Stimulated activated CD4-positive, alpha-beta T cell treated with anti-CD3 and anti-CD28 coated beads, Interleukin-1b, Interleukin-23, amount 100 ng/mL, for 4 hours (primary cell): ENCODE measurements at places on chromosomes 11 and 22.

DNA sequence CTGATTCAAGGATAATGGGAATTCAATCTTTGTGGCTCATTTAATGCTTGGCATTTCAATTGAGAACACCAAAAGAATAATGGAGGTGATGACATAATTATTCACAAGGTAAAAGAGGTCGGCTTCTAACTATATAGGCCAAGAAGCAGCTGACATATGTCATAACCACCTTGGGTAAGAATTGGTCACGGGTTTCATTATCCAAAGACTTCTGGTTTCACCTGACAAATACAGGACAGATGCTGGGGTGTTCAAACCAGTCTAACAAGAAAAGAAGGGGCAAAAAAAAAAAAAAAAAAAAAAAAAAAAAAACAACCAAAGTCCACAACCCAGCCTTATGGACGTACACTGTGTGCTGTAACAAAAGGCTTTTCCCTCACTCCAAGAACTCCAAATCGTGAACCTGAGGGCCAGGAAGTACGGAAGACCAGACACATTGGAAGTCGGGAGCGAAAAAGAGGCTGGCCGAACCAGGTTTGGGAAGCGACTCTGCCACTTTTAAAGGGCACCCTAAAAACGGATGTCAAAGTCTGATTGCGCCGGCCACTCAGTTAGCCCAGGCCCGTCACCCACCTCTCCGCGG lies 385 bp downstream of the HARBI1 start:
- DNase-seq = no peak

DNA sequence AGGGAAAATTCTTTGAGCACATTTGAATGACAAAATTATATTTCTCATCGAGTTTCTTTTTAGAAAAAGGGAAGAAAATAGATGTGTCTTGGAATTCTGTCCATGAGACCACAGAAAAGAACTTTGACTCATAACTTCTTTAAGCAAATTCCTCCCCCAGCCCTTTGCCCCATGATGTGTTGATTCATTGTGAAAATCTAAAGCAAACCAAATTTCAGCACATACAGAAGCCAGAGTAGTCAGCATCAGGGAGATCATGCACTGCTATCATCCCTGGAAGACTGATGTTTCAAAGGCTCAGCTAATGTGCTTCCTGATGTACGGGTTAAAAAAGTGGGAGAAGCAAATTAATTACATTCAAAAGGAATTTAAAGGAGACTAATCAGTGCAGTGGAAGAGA lies 159.7 kb downstream of the FAT3 start:
- DNase-seq = no peak

DNA sequence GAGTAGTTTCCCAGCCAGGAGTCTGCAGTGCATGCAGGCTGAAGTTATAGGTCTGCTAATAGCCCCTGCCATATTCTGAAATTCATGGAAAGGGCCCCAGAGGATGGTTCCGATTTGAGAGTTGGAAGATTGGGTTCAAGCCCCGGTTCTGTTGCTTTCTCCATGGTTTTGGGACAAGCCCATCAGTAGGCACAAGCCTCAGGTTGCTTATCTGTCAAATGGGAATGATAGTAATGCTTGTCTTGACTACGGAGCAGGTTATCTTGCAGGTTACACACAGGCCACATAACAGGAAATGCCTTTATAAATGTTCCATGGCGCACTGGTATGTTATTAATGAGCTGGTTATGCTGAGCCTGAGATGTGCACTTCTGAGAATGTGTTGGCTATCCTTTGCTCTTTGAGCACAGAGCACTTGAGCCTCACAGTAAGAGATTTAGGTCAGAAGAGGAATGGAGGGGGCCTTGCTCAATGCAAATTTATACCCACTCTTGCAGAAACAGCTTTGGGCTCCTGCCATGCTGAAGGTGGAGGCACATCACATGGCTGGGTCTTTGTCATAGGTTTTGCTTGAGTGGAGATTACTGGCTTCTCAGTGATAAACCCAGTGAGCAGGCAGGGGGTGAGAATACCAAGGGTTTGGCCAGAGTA lies 47.1 kb downstream of the ZNRF3 start:
- no peak for DNase-seq

- no peak for DNase-seq
Measured at GRCh38 chr11:120969993-120970392, 53.9 kb upstream of the TBCEL start.

- no peak for DNase-seq
Measured at GRCh38 chr22:27066856-27067255, 409.5 kb downstream of the MIAT start.

GRCh38 chr11:70547386-70547785 lies 149.1 kb downstream of the CTTN start:
- DNase-seq = no peak

DNA sequence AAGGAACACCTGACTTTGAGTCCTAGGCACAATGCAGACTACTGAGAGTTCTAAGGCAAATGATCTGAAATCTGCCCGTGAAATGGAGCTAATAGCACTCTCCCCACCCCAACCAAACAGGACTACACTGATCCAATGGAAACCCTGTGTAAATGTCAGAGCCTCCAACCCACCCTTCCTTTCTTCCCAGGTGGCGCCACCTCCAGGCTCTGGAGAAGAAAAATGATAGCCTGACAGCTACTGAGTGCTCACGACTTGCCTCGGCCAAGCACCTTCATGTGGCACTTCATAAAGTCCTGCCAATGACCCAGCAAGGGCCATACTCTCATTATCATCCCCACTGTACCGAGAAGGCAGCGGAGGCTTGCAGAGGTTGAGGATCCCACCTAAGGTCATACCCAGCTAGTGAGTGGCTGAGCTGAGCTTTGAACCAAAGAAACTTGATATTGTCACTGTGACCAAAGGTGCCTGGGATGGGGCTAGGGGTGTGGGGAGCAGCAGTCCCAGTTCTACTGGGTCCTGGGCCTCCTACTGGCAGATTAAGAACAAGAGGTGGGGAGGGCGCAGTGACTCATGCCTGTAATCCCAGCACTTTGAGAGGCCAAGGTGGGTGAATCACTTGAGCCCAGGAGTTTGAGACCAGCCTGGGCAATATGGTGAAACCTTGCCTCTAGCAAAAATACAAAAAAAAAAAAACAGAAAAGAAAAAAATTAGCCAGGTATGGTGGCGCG lies 20.5 kb downstream of the TST start:
- DNase-seq = no peak

- DNase-seq = no peak
Measured at GRCh38 chr22:47748957-47749356, 986.5 kb downstream of the TBC1D22A start.

DNA sequence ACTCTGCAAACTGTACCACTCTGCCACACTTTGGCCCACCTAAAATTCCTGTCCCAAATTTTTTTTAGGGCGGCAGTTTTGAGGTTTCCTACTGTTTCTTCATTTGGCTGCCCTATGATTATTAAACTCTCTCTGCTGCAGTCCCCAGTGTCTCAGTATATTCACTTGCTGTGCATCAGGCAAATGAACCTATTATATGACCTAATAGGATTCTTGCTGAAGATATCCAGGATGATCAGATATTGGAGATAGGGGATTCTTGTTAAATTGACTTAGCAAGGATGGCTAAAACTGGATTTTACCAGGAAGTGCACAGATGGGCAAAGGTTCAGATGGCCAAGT lies 410.8 kb upstream of the DDI1 start:
- no peak for DNase-seq

DNA sequence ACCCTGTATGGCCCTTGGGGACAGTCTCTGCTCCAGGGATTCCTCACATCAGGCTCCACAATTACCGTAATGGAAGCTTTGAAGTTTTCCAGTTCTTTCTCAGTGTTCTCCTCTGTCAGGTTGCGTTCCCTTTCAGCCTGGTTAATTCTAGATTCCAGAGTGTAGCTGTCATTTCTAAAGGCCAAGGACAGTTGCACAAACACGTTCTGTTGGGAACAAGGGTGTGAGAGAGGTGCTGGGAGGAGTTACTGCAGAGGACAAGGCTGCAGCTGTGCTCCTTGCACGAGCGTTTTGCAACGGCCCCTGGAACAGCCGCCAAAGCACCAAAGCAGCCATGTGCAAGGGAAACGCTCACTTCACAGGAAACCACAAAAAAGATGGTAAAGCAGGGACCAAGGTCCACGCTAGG lies 35.9 kb upstream of the LYVE1 start:
- no peak for DNase-seq

- no peak for DNase-seq
Measured at GRCh38 chr11:59918480-59918879, 19.8 kb upstream of the OOSP1 start.

GRCh38 chr22:46754110-46754799 lies 8.2 kb upstream of the TBC1D22A start:
- no peak for DNase-seq

DNA sequence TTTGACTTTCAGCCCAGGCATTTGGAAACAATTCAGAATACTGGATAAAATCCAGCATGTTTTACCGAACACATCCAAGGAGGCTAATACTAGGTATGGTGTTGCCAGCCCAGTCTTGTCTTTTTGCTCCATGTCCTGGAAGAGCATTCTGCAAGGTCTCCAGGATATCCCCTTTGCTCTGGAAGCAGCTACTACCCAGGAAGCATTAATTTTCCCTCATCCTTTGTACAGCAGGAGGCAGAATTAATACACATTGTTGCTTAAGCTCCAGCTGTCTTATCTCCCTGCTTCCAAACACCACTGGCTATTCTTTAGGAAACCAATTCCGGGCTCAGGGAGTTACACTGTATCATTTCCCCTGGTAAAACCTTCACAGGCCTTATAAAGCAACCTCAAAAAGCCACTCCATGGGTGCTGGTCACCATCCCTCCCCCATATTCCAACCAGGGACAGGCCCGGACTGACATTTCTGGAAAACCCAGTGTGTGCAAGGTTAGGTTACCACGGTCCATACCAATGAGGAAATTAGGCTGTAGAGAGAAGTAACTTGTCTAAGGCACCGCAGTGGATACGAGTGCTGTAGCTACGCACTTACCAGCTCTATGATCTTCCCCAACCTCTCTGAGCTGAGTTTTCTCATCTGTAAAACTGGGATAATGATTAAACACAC lies 1.5 kb upstream of the UBASH3B start:
- no peak for DNase-seq

DNA sequence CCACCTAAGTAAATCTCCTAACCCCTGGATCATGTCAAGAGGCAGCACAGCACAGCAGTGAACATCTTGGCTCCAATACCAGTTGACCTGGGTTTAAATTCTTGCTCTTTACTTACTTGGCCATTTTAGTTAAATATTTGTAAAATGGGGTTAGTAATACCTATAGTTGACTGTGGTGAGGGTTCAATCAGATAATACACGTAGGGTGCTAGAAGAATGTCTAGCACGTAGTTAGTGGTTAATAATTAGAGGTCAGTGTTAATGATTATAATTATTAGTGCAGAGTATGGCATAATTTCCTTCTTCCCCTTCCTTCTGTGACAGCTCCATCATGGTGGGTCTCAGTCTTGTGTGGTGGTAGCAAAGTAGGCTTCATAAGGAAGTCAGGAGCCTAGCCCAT lies 520.8 kb downstream of the INSC start:
- no peak for DNase-seq

- no peak for DNase-seq
Measured at GRCh38 chr22:44297470-44298061, 15.2 kb downstream of the SHISAL1 start.

GRCh38 chr11:92527467-92527866 lies 302.8 kb downstream of the FAT3 start:
- DNase-seq = no peak

GRCh38 chr22:16949561-16949960 lies 58.5 kb downstream of the GAB4 start:
- DNase-seq = no peak

GRCh38 chr11:33005175-33005574 lies 10.5 kb upstream of the DEPDC7 start:
- DNase-seq = no peak

GRCh38 chr11:127559978-127560377 lies 559.4 kb upstream of the KIRREL3 start:
- DNase-seq = no peak

DNA sequence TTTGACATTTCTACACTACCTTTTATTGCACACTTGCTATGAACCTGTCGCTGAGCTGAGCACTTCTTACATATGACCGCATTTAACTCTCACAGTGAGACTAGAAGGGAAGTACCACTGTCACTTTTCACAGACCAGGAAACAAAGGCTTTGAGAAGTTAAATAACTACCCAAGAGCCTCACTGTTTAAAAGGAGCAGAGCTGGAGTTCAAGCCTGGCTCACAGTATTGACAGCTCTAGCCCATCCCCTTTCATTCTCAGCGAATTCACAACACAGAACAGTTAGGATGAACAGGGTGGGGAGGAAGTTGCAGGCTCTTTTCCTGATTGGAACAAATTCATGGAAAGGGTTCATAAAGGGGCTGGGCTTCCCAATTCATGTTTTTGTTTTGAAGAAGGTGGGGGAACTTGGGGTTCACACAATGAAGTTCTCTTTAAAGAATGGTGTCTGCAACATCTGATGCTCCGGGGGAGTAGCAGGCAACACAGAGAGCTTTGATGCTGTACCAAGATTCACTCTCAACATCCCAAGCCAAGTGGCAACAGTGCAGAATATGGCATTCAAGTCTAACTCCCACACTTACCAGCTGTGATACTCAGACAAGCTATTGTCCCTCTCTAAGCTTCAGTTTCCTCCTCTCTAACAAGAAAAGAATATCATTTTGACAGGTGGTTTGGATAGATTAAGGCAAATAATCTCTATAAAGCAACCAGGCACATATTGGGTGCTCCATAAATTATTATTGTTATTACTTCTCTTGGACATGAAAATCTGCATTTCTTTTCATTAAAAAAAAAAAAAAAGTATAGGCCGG lies 17.2 kb downstream of the SCGB1A1 start:
- no peak for DNase-seq

DNA sequence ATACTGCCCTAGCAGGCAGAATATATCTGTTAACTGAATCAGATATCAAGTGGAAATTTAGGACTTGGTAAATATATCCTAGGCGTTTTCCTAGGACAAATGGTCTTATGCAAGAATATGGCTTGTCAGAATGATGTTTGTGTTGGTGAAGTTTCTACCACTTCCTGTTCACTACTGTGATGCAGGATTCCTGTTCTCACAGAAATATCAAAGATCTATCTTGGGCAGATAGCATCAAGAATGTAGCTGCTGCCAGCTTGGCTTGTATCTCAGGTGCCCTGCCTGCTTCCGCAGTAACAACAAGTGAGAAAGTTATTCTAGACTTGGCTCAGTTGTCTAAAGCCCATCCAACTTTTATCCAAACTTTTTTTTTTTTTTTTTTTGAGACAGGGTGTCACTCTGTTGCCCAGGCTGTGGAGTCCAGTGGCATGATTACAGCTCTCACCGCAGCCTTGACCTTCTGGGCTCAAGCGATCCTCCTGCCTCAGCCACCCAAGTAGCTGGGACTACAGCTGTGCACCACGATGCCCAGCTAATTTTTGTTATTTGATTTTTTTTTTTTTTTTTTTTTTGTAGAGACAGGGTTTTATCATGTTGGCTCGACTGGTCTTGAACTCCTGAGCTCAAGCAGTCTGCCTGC lies 61.3 kb downstream of the PPME1 start:
- DNase-seq = no peak

- no peak for DNase-seq
Measured at GRCh38 chr22:26079009-26079408, 90.3 kb upstream of the SEZ6L start.

DNA sequence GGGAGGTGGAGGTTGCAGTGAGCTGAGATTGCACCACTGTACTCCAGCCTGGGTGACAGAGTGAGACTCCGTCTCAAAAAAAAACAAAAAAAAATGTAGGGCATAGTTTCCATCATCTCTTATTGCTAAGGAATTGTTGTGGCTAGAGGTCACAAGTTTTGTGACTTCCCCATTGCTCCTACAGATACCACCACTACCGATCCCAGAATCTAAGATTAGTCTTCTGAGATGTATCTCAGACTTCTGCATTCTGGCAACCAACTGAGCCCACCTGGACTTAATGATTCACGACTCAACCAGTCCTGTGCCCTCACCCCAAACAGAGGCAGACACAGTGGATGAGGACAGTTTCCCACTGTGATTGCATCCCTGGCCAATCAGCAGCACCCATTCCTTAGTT lies 148.9 kb downstream of the NECTIN1 start:
- no peak for DNase-seq
